ENCODE measurements at places on chromosomes 2 and 18.
A peak's percentile ranks its signal among the peaks of the same experiment; 100 is the strongest.

GRCh38 chr2:207048416-207048815 lies 109.1 kb downstream of the CPO start:
- DNase-seq: no peak

- DNase-seq: no peak
Measured at GRCh38 chr2:194002699-194003368, 1654.2 kb upstream of the SLC39A10 start.

GRCh38 chr2:145315053-145315452 lies 795.1 kb upstream of the ZEB2 start:
- no peak for DNase-seq

DNA sequence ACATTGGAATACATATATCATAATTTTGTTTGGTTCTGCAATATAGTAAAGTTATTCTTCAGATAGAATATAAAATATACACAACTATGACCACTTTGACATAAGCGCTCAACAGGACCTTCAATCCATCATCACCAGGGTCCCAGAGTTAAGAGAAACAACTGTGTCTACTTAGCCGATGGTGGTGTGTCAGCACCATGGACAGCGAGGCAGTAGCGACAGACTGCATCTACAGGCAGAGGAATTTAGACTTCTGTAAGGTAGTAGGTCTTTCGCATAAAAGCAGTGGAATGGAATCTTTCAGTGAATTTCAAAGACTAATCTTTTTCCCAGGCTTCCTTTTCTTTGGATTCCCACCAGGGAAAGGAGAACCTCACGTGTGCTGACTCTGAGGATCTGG lies 20.5 kb upstream of the LRPPRC start:
- DNase-seq: peak; percentile 33

DNA sequence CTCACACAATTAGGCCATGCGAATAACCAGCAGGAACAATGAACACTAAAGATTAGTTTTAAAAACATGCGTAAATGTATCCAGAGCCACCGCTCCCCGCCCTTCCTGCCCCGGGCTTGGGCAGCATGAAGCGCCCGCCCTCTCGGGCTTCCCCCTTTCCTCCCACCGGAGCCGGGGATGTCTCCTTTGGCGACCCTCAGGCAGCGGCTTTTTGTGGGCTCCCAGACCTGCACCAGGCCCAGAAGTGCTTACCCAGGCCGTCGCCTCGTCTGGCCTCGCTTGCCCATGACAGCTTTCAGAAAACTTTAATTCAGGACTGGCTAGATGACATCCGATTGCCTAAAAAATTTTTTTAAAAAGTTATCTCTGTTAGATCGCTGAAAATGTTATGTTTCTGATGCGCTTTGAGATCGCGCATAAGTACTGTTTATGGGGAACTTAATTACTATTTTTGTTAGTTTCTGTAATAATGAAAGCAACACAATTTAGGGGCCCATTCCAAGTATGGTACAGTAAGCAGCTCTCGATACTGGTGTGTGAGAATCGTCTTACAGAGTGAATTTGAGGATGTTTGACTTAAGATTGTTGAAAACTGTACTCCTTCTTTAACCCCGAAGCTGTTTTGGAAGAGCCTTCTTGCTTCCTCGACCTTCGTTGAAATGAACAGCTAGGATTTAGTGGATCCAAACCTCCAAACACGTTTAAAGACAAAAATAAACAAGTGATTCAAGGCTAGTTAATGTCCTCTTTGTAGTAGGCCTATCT lies 1.1 kb downstream of the MAP3K20 start:
- peak; percentile 27 for DNase-seq

GRCh38 chr2:161172901-161173540 lies 12.8 kb downstream of the TANK start:
- no peak for DNase-seq

DNA sequence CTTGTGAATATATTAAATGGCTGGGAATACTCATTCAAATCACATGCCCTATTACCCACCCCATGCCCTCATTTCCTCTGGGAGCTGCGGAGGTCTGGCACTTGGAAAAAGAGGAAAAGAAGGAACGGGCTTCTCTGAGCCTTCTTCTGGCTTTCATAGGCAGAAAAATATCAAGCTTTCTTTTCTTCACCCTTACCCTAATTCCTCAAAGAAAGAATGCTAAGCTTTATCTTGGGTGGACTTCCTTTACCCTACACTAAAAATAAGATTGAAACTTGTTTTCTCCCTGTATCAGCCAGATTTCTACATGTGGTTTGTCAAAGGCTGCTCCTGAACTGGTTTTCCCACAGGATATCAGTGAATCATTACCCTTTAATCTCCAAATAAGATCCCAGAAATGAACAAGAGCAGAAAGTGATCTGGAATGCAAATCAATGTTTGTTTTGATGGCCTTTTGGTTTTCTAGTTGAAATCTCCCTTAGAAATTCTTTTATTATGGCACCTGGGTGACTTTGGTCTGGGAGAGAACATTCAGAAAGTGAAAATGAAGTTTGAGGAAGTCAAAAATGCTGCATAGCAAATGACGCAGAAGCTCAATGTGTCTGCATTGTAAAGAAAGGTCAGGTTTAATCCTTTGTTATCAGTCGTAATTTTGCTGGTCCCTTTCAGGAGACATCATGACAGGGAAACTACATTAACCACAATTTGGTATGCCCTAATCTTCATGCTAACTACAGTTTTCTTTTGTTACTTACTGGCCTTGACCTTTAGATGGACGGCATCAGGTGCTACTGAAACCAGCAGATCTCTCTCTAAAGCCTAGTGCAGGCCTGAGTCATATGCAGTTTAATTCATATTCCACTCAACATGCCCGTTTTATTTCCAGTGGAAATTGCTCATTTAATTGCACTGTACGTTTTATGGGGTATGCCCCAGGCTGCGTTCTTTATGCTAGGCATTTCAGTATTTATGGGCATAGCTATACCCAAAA lies 46.6 kb upstream of the HNRNPA3 start:
- peak; percentile 59 for DNase-seq

DNA sequence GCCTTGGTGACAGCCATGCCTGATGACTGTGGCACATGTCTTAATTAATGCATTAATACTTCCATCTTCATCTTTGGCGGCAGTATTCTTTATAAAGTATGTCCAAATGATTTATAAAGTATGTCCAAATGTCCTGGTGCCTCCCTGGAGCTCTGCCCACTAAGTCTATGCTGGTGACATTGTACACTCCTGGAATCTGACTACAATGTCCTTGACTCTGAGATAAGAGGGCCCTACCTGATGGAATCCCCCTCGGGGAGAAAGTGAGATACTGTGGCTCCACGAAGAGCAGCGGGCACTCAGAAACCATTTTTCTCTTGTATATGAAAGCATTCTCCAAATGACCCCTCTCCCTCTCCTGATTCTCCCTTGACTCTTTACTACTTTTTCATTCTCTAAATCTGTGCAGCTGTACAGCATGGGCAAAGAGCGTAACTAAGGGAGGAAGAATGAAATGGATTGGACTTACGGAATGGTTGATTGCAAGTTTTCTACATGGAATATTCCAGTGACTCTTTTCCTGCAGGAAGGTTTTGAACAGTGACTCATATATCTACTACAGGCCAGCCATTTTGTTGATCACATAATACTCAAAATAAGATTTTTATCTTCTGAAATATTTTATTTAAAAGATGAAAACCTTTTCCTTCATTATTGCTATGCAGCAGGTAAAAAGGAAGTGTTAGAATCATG lies 17.3 kb downstream of the RAB12 start:
- no peak for DNase-seq

- no peak for DNase-seq
Measured at GRCh38 chr2:46813020-46813415, 102.6 kb downstream of the MCFD2 start.

- peak; percentile 55 for DNase-seq
Measured at GRCh38 chr2:75896779-75897366, 186.2 kb upstream of the GCFC2 start.

- DNase-seq: no peak
Measured at GRCh38 chr2:170707821-170708795, 7.0 kb upstream of the SP5 start.

GRCh38 chr2:180891360-180891759 lies 89.0 kb upstream of the UBE2E3 start:
- DNase-seq: no peak

DNA sequence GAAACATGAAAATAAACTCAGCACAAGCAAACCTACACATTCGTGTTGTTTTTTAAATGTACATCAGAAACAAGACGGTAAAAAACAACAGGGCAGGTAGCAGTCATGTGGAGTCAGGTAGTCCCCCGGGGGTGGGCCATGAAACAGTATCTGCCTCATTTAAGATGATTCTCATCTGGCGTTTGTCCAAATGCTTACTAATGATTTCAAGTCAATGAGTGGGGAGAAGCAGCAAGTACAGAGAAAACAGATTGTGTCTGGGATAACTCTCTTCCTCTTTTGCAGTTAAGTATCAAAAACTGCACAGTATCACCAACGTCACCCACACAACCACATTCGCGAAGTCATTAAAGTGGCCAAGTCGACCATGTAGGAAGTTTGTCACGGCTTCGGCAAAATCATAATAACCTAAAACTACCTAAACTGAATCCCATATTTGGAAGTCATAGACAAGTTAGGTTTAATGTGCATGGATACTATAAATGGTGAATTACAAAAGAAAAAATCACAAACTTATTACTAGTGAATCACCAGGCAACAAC lies 1.3 kb downstream of the LAPTM4A start:
- DNase-seq: peak; percentile 50

DNA sequence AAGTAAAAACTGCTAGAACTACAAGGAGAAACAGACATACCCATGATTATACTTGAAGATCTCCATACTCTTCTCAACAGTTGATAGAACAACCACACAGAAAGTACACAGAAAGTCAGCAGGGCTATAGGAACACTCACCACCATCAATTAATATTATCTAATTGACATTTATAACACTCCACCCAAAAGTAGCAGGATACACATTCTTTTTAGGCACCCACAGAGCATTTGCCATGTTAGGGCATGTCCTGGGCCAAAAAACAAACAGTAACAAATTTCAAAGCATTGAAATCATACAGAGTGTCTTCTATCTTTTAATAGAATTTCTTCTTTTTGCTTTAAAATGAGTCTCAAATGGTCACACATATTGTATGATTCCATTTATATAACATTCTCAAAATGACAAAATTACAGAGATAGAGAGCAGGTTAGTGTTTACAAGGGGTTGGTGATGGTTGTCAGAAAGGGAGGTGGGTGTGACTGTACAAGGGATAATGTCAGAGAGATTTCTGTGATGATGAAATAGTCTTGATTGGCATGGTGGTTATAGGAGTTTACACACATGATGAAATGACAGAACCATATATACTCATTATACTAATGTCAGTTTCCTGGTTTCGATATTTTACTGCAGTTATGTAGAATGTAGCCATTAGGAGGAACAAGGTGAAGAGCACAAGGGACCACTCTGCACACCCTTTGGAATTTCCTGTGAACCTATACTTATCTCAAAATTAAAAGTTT lies 82.8 kb downstream of the NCK2 start:
- DNase-seq: no peak

- DNase-seq: no peak
Measured at GRCh38 chr2:145070703-145071102, 550.8 kb upstream of the ZEB2 start.

GRCh38 chr2:239569401-239570090 lies 168.7 kb upstream of the HDAC4 start:
- DNase-seq: no peak

- DNase-seq: peak; percentile 59
Measured at GRCh38 chr2:169734169-169734847, 676 bp downstream of the KLHL23 start.

DNA sequence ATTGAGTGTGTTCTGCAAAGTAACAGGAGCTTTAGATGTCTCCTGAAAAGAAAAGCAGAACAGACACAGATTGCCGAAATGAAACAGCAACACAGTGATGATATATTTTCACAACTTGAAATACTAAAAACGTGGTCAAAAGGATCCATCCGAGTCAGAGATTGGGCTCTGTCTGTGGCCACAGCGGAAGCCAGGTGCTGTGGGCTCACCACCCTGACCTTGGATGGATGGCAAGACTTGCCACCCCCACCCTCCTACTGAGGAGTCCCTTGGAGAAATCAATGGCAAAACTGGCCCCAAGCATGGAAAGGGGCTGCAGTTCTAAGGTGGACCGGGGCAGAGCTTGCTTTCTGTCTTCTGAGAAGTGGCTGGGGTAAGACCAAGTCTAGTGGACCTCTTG lies 31.4 kb upstream of the ACKR3 start:
- peak; percentile 35 for DNase-seq

- no peak for DNase-seq
Measured at GRCh38 chr18:62258616-62259015, 66.5 kb upstream of the TNFRSF11A start.

DNA sequence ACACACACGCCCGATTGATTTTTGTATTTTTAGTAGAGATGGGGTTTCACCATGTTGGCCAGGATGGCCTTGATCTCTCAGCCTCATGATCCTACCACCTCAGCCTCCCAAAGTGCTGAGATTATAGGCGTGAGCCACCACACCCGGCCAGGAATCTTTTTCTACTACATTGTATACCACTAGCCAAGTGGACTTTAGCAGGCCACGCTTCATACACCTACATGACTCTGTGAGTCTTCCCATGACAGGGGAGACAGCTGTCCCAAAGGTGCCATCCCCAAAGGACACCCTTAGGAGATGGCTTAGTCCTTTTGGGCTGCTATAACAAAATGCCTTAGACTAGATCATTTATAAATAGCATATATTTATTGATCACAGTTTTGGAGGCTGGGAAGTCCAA lies 32.8 kb downstream of the ERMN start:
- DNase-seq: no peak

GRCh38 chr2:2542966-2543611 lies 212.0 kb upstream of the MYT1L start:
- no peak for DNase-seq

DNA sequence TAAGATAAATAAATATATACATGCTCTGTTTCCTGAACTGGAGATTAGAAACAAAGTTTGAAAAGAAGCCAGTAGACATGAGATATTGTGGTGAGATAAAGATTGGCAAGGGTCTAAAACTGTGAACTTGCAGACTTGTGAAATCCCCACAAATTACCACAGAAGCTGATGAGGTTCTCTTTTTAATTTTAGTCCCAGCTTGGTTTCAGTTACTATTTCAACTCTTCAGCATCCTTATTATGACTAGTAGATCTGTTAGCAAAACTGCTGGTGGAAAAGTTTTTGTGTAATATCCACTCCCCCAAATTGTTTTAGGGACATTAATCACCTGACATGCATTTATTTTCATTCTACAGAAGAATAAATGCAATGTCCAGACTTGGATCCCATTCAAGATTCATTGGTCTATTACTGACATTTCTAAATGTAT lies 20.8 kb downstream of the RASGRP3 start:
- peak; percentile 45 for DNase-seq
